ENCODE measurements at places on chromosomes 11 and 22.

- H3K36me3 ChIP-seq, result no peaks in the 10 kb centered on the region
- H3K4me3 ChIP-seq, result no peak overlapping the region
- no peak overlapping the region for H3K27ac ChIP-seq
- peaks cover 11% of the 10 kb centered on the region for H3K27me3 ChIP-seq
Observed at GRCh38 chr22:22527312-22527711, 7.2 kb upstream of the ZNF280A start.

DNA sequence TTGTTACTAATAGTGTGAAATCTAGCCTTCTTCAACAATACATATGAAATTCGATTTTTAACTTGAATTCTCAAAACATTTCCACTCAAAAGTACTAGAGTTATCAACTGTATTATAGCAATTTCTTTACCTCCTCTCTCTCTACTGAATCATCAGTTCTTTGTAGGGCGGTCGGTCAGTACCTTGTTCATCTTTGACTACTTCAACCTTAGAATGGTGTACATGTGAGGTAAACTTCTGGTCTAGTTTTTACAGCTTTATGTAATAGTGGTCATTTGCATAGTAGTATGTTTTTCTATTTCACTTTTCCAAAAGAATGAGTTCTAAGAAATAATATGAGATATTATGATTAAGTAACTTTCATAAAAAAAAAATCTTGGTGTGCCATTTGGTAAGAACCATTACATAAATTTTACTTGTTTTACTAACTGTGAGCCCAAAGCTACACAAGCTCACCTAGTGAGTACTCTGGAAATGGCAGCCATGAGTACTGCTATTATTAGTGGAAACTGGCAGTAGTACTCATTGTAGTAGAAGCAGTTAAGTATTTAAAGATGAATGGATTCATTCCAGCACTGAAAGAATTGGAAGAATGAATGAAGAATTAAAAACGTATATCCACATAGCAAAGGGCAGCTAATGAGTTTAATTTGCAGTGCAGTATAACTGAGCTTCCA, 30.1 kb downstream of the SESN3 start:
- no peaks in the 10 kb centered on the region for H3K27me3 ChIP-seq
- peaks cover 9% of the 10 kb centered on the region for H3K4me1 ChIP-seq
- peaks cover 9% of the 10 kb centered on the region for H3K36me3 ChIP-seq
- DNase-seq, result no peak
- H3K4me3 ChIP-seq, result no peak overlapping the region

- no peaks in the 10 kb centered on the region for H3K36me3 ChIP-seq
- DNase-seq, result no peak
- H3K4me1 ChIP-seq, result no peaks in the 10 kb centered on the region
- H3K27me3 ChIP-seq, result no peaks in the 10 kb centered on the region
- H3K27ac ChIP-seq, result no peak overlapping the region
Observed at GRCh38 chr11:5203366-5203765, 2.9 kb upstream of the OR51V1 start.

DNA sequence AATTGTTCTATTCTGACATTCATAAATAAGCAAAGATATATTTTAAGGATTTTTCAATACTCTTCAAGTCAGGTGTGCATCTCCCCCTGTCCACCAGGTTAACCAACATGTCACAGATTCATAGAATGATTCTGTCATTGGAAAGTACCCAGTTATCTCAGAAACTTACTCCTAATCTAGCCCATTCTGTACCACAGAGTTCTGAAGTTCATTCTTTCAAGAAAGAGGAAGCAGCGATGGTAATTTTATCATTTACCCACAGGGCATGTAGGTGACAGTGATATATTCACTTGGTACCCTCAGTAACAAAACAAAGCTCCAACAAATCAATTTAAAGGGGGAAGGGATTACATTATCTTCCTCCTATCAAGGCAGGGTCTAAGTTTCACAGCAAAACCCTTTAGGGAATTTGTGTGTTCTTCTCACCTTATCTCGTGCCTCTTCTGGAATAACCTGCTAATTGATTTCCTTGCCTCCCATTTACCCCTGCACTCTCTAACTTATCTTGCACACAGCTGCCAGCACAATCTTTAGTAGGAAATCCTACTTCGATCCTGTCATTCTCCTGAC, 19.0 kb upstream of the MPPED2 start:
- no peaks in the 10 kb centered on the region for H3K36me3 ChIP-seq
- DNase-seq, result no peak
- no peaks in the 10 kb centered on the region for H3K27me3 ChIP-seq
- H3K27ac ChIP-seq, result no peak overlapping the region
- H3K4me3 ChIP-seq, result no peak overlapping the region

DNA sequence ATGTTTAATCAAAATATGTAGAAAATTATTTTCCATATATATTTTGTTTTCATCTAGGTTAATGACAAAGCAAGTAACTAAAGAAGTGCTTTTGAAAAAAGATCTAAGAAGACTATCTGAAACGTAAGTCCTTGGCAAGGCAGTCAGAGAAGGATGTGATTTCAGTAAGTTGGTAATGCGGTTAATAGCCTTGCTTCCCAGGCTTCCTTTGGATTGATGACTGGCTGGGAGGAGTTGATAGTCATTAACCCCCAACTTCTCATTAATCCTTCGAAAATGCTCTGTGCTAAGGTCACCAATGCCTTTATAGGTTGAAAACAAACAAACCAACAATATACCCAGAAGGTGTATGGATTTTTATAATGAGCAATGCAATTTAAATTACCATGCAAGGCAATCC, 1326.5 kb downstream of the LRRC4C start:
- H3K4me3 ChIP-seq, result no peak overlapping the region
- H3K36me3 ChIP-seq, result no peaks in the 10 kb centered on the region
- no peaks in the 10 kb centered on the region for H3K27me3 ChIP-seq
- H3K4me1 ChIP-seq, result no peaks in the 10 kb centered on the region
- H3K27ac ChIP-seq, result no peak overlapping the region
- no peak for DNase-seq

GRCh38 chr11:6233984-6234386, 451 bp downstream of the FHIP1B start:
- H3K27me3 ChIP-seq, result peaks cover 2% of the 10 kb centered on the region
- H3K27ac ChIP-seq, result peak overlapping the region; percentile 90

- H3K4me3 ChIP-seq, result no peak overlapping the region
- H3K4me1 ChIP-seq, result peaks cover 39% of the 10 kb centered on the region
- H3K27me3 ChIP-seq, result no peaks in the 10 kb centered on the region
- H3K36me3 ChIP-seq, result peaks cover 15% of the 10 kb centered on the region
- no peak for DNase-seq
Observed at GRCh38 chr11:1869427-1870325, 16.8 kb downstream of the LSP1 start.

GRCh38 chr22:31586137-31586920, 75.7 kb downstream of the PISD start:
- no peaks in the 10 kb centered on the region for H3K27me3 ChIP-seq
- H3K36me3 ChIP-seq, result peaks cover 65% of the 10 kb centered on the region
- H3K4me3 ChIP-seq, result no peak overlapping the region
- no peak for DNase-seq
- peak overlapping the region; percentile 83 for H3K27ac ChIP-seq

- H3K4me1 ChIP-seq, result no peaks in the 10 kb centered on the region
- DNase-seq, result no peak
- no peak overlapping the region for H3K27ac ChIP-seq
- no peaks in the 10 kb centered on the region for H3K36me3 ChIP-seq
Observed at GRCh38 chr11:5992604-5993251, 5.9 kb upstream of the OR52L1 start.

DNA sequence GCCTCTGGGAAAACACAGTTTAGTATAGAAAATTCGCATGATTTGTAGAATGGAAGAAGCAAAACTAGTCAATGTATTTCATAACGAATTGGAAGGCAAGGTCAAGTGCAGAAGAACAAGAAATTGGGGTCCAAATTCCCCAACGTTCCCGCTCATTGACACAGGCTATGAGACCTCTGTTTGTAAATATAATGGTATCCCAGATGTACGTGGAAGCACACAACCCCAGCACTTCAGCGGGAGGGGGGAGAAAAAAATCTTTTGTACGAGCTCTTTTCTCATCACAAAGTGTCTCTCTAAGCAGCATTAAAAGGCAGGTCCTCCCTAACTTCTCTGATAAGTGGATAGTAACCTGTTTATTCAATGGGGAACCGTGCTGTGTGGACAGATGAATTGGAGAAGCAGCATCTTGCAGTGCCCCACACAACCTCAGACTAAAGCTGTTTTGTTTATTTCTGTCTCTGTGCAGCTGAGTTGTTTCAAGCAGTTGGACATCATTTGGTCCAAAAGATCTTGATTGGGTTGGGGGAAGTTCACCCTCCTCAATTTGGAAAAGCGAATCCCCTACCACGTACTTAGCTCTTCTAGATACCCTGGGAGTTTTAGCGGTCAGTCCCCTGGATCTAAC, 1.1 kb upstream of the GAB2 start:
- peaks cover 38% of the 10 kb centered on the region for H3K27me3 ChIP-seq
- H3K4me3 ChIP-seq, result peak overlapping the region; percentile 78
- H3K36me3 ChIP-seq, result peaks cover 4% of the 10 kb centered on the region
- no peak for DNase-seq
- no peak overlapping the region for H3K27ac ChIP-seq

GRCh38 chr11:21179770-21180169, 510.4 kb downstream of the NELL1 start:
- no peaks in the 10 kb centered on the region for H3K36me3 ChIP-seq
- H3K4me3 ChIP-seq, result no peak overlapping the region
- H3K27me3 ChIP-seq, result no peaks in the 10 kb centered on the region
- no peak overlapping the region for H3K27ac ChIP-seq

- no peaks in the 10 kb centered on the region for H3K27me3 ChIP-seq
- peak overlapping the region; percentile 98 for H3K4me3 ChIP-seq
Observed at GRCh38 chr22:30423301-30423958, 2.1 kb upstream of the MTFP1 start.

- DNase-seq, result no peak
- no peaks in the 10 kb centered on the region for H3K4me1 ChIP-seq
- no peak overlapping the region for H3K27ac ChIP-seq
- H3K36me3 ChIP-seq, result no peaks in the 10 kb centered on the region
Observed at GRCh38 chr22:40659166-40659565, 20.1 kb upstream of the MCHR1 start.

DNA sequence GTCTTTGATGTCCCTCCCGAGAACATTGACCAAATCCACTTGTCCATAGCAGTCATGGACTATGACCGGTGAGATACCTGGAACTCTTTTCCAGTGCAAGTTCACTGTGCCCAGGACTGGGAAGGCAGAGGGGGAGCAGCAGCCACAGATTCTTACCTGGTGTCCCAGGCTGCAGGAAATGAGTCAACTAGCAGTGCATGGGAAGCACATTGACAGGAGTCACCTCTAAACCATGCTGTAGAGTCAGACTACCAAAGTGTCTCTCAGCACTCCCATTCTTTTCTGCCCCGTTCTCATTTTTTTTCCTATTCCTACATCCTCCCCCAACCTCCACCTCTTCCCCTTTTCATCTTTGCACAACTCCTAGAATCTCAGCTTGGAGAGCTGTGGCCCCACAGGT, 67.2 kb upstream of the OLFML1 start:
- no peak for DNase-seq
- peaks cover 13% of the 10 kb centered on the region for H3K4me1 ChIP-seq
- peaks cover 27% of the 10 kb centered on the region for H3K27me3 ChIP-seq
- H3K36me3 ChIP-seq, result no peaks in the 10 kb centered on the region
- H3K27ac ChIP-seq, result no peak overlapping the region
- no peak overlapping the region for H3K4me3 ChIP-seq

DNA sequence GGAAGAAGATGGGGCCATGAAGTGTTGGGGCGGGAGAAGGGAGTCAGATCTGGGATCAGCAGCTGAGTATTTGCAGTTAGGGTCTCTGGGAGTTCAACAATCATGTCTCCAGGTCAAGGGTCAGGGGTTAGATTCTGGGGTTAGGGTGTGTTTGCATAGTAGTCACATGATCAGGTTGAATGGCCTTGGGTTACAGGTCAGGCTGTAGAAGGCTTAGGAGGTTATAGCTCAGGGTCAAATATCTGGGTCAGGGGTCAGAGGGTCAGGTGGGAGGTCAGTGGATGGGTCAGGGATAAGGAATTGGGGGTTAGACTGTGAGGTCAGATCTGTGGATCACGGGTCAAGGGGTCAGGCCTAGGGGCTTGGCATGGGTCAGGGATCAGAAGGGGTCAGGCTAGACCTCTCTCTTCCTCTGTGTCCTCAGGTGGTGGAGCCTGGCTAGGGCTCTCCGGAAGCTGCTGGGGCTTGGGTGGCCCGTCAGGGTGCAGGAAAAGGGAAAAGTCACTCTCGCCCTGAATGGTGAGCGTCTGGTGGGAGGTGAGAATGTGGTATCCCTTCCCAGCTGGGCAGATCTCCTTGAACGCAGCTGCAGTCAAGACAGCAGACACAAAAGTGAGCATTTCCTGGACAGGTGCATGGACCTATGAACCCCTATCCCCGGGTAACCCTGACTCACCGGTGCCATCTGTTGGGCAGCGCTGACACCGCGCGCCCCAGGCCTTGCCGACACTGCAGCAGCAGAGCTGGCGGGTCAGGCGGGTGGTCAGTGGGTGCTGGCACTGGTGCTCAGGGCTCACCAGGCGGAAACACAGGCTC, 6.4 kb downstream of the LTBP3 start:
- peak; percentile 81 for DNase-seq
- H3K4me1 ChIP-seq, result peaks cover 85% of the 10 kb centered on the region
- peaks cover 4% of the 10 kb centered on the region for H3K27me3 ChIP-seq
- H3K4me3 ChIP-seq, result peak overlapping the region; percentile 8
- peak overlapping the region; percentile 86 for H3K27ac ChIP-seq
- H3K36me3 ChIP-seq, result peaks cover 40% of the 10 kb centered on the region

DNA sequence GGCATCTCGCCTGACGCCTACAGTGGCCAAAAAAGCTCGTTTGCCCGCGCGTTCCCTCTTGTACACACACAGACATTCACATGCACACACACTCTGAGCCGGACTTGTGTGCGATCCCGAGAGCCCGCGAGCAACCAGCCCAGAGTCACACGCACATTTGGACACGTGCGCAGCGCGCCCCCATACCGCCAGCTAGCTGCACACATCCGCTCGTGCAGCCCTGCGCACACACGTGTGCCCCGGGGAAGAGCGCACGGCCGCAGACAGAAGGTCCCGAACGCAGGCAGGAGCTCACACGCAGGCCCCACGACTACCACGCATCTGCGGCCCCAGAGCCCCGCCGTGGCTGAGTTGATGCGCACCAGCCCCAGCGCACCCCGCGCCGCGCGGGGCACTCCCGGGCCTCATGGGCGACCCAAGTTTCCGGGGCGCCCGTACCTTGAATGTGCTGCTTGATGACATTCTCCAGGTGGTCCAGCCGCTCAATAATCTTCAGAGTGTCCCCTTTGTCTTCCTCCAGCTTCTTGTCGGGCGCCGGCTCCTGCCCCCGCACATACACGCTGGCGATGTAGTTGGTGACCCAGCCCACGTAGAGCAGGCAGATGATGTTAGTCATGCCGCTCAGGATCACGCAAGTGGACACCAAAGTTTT, 758 bp downstream of the GALNT18 start:
- peaks cover 65% of the 10 kb centered on the region for H3K27me3 ChIP-seq
- peak overlapping the region; percentile 16 for H3K27ac ChIP-seq
- H3K4me3 ChIP-seq, result peak overlapping the region; percentile 72
- H3K4me1 ChIP-seq, result peaks cover 16% of the 10 kb centered on the region

- peaks cover 19% of the 10 kb centered on the region for H3K36me3 ChIP-seq
- peaks cover 11% of the 10 kb centered on the region for H3K4me1 ChIP-seq
- H3K27ac ChIP-seq, result no peak overlapping the region
- no peak for DNase-seq
- H3K4me3 ChIP-seq, result no peak overlapping the region
Observed at GRCh38 chr22:35449829-35450689, 50.1 kb downstream of the MCM5 start.

- peaks cover 5% of the 10 kb centered on the region for H3K4me1 ChIP-seq
- no peaks in the 10 kb centered on the region for H3K27me3 ChIP-seq
- no peak overlapping the region for H3K27ac ChIP-seq
- no peak overlapping the region for H3K4me3 ChIP-seq
- DNase-seq, result peak; percentile 12
Observed at GRCh38 chr22:28021998-28022660, 103.1 kb upstream of the PITPNB start.

- H3K27me3 ChIP-seq, result no peaks in the 10 kb centered on the region
- no peak overlapping the region for H3K4me3 ChIP-seq
- H3K36me3 ChIP-seq, result peaks cover 73% of the 10 kb centered on the region
Observed at GRCh38 chr22:30297991-30298701, 8.8 kb upstream of the CASTOR1 start.

Measured in activated naive CD4-positive, alpha-beta T cell treated with anti-CD3 and anti-CD28 coated beads, Interleukin-2, amount 10 ng/mL, durations not matched to agents 7 days and 5 days (primary cell).